Peyer's patch (tissue), 4 donors: ENCODE measurements at places on chromosomes 16 and 17. TPM values are rescaled to one million over a fixed set of nuclear protein-coding genes. Genes with fewer than 3 reads are reported as not detected.
A peak's percentile ranks its signal among the peaks of the same experiment; 100 is the strongest.

- H3K27me3 ChIP-seq: no peaks in the 10 kb centered on the region
- no peaks in the 10 kb centered on the region for H3K4me1 ChIP-seq
- no peak overlapping the region for H3K27ac ChIP-seq
- DNase-seq: peak; percentile 89
Observed at GRCh38 chr16:546909-547770, 13.1 kb upstream of the PRR35 start.

GRCh38 chr17:7884581-7885366 is 3.8 kb upstream of the CHD3 start:
- peak overlapping the region; percentile 76 for H3K4me3 ChIP-seq
- H3K27ac ChIP-seq: peak overlapping the region; percentile 91
- H3K36me3 ChIP-seq: no peaks in the 10 kb centered on the region
- no peaks in the 10 kb centered on the region for H3K4me1 ChIP-seq
- H3K27me3 ChIP-seq: no peaks in the 10 kb centered on the region

- H3K4me1 ChIP-seq: no peaks in the 10 kb centered on the region
- H3K27me3 ChIP-seq: no peaks in the 10 kb centered on the region
- no peak for DNase-seq
- no peaks in the 10 kb centered on the region for H3K36me3 ChIP-seq
- no peak overlapping the region for H3K4me3 ChIP-seq
Observed at GRCh38 chr16:64434526-64435069, 687.3 kb downstream of the CDH11 start.

GRCh38 chr17:69714669-69715068 is 300.2 kb downstream of the MAP2K6 start:
- H3K27me3 ChIP-seq: no peaks in the 10 kb centered on the region
- H3K4me3 ChIP-seq: no peak overlapping the region
- DNase-seq: no peak
- no peaks in the 10 kb centered on the region for H3K4me1 ChIP-seq
- H3K27ac ChIP-seq: no peak overlapping the region
- no peaks in the 10 kb centered on the region for H3K36me3 ChIP-seq

GRCh38 chr17:49513044-49513395 is 17.9 kb downstream of the NGFR start:
- no peak overlapping the region for H3K27ac ChIP-seq
- peaks cover 23% of the 10 kb centered on the region for H3K4me1 ChIP-seq
- DNase-seq: no peak

DNA sequence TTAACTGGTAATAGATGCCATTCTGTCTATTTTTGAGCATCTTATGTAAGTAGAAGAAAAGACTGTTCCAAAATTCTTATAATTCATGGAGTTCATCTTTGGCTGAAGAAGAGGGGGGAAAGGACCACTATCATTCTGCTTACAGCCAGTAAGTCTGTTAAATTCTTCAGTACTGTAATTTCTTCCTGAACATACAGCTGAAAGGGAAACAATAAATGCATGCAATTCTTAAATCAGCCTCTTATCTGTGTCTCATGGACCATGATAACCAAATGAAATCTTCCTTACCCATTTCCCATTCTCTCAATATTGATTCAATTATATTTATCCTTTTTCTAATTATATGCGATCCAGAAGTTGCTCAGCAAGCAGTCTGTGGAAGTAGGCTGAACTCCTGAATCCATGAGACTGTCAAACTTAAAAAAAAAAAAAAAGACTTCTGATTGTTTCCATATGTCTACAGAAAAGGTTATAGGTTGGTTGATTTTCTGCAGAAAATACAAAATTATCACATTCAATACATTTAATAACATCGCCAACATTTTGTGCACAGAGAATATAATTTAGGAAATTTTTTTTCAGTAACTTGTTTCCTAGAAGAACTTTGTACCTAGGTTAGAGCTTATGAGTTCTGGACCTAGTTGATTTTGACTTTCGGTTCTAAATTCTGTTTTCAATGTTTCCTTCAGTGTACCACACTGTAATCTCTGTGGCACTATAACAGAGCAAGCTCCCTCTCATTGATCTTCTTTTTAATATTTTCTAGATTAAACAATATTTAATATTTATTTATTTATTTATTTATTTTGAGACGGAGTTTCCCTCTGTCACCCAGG is 1.2 kb upstream of the ABCA9 start:
- no peak overlapping the region for H3K4me3 ChIP-seq
- H3K27me3 ChIP-seq: no peaks in the 10 kb centered on the region
- no peak for DNase-seq
- no peaks in the 10 kb centered on the region for H3K4me1 ChIP-seq
- no peaks in the 10 kb centered on the region for H3K36me3 ChIP-seq

GRCh38 chr17:37642681-37643080 is 565 bp downstream of the DDX52 start:
- H3K36me3 ChIP-seq: no peaks in the 10 kb centered on the region
- H3K4me1 ChIP-seq: peaks cover 8% of the 10 kb centered on the region
- DNase-seq: no peak
- H3K27ac ChIP-seq: peak overlapping the region; percentile 80
- no peaks in the 10 kb centered on the region for H3K27me3 ChIP-seq

GRCh38 chr16:11050944-11051343 is 106.6 kb downstream of the CLEC16A start:
- H3K4me3 ChIP-seq: no peak overlapping the region
- no peaks in the 10 kb centered on the region for H3K4me1 ChIP-seq
- no peaks in the 10 kb centered on the region for H3K27me3 ChIP-seq

GRCh38 chr17:60888812-60889709 is 211.4 kb downstream of the BCAS3 start:
- H3K27me3 ChIP-seq: no peaks in the 10 kb centered on the region
- no peak for DNase-seq
- H3K4me3 ChIP-seq: no peak overlapping the region
- no peaks in the 10 kb centered on the region for H3K36me3 ChIP-seq

- H3K36me3 ChIP-seq: no peaks in the 10 kb centered on the region
- H3K4me3 ChIP-seq: no peak overlapping the region
- H3K27ac ChIP-seq: no peak overlapping the region
- DNase-seq: no peak
Observed at GRCh38 chr16:79839466-79840341, 239.2 kb upstream of the MAF start.

- no peaks in the 10 kb centered on the region for H3K36me3 ChIP-seq
- no peak overlapping the region for H3K4me3 ChIP-seq
- no peaks in the 10 kb centered on the region for H3K27me3 ChIP-seq
- no peak for DNase-seq
- no peak overlapping the region for H3K27ac ChIP-seq
- no peaks in the 10 kb centered on the region for H3K4me1 ChIP-seq
Observed at GRCh38 chr16:83538707-83539106, 269.1 kb upstream of the HSBP1 start.

DNA sequence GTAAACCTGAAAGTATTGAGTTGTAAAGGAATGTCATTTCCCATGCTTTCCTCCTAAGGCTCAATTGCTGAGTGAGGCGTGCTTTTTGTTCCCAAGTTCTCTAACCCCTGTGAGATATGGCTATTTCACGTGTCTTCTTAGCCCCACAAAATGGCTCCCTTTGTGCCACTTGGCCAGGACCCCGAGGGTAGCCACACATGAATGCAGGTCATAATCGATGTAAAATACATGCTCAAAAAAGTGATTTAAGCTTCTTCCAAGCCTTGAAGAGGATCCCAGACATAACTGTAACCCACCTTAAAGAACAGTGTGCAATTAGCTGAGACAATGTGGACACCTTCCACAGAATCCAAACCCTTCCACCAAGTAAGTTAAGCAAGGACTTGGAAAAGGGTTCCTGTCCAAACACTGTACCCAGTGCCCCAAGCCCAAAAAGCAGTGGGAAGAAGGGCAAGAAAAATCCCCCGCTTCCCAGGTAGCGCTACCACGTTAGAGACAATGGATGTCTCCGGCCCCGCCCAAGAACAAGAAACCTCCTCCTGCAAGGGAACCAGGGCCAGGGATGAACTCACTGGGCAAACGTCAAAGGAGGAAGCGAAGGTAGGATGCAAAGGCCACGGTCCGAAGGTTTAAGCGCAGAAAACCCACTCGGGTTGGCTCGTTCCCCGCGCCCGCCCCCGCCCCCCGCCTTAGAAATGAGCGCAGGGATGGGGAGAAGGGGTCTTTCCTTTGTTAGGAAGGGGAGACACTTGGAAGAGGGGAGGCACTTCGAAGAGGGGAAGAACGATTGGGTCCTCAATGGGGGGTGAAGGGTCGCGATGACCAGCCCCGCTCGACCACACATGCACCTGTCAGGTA is 1.2 kb downstream of the JPT1 start:
- H3K36me3 ChIP-seq: no peaks in the 10 kb centered on the region
- H3K27me3 ChIP-seq: no peaks in the 10 kb centered on the region
- DNase-seq: peak; percentile 39

- H3K27ac ChIP-seq: peak within 1 kb of the TSS; percentile 85
- H3K4me3 ChIP-seq: peak within 1 kb of the TSS; percentile 77
- no peaks in the 10 kb centered on the region for H3K4me1 ChIP-seq
- H3K36me3 ChIP-seq: no peaks in the 10 kb centered on the region
Observed at GRCh38 chr17:16491703-16492612, at the start of gene LRRC75A. TSS of gene LRRC75A (minus strand) at chr17:16492193. CDS start at chr17:16491990, 203 bp downstream.

GRCh38 chr17:16987830-16988601 is 16.1 kb upstream of the TNFRSF13B start:
- H3K4me3 ChIP-seq: peak overlapping the region; percentile 15
- DNase-seq: peak; percentile 94
- peaks cover 28% of the 10 kb centered on the region for H3K4me1 ChIP-seq
- no peaks in the 10 kb centered on the region for H3K36me3 ChIP-seq

GRCh38 chr16:56709443-56710040 is 20.4 kb upstream of the NUP93 start:
- H3K27me3 ChIP-seq: no peaks in the 10 kb centered on the region
- H3K4me3 ChIP-seq: no peak overlapping the region
- no peak overlapping the region for H3K27ac ChIP-seq
- no peaks in the 10 kb centered on the region for H3K36me3 ChIP-seq
- H3K4me1 ChIP-seq: no peaks in the 10 kb centered on the region

DNA sequence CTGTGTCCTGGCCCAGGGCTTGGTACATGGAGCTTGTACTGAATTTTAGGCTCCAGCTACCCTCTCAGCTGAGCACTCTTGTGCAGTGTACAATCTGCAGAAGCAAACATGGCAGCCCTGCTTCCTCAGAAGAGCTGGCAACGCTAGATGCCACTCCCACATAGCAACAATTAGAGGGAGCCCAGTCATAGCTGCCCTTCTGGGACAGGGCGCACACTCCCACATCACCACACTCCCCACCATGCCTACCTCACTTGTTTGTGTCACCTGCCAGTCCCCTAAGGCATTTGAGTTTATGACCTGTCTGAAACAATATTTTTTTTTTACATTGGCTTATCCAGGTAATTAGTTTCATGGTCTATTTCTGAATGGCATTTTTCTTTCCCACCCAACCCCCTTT is 72.3 kb downstream of the C17orf67 start:
- no peak overlapping the region for H3K4me3 ChIP-seq
- no peaks in the 10 kb centered on the region for H3K27me3 ChIP-seq
- no peak overlapping the region for H3K27ac ChIP-seq
- H3K4me1 ChIP-seq: no peaks in the 10 kb centered on the region

- no peak overlapping the region for H3K27ac ChIP-seq
- H3K27me3 ChIP-seq: no peaks in the 10 kb centered on the region
- H3K4me3 ChIP-seq: no peak overlapping the region
- H3K36me3 ChIP-seq: no peaks in the 10 kb centered on the region
- no peak for DNase-seq
Observed at GRCh38 chr17:10021272-10021984, 116.4 kb upstream of the RCVRN start.

DNA sequence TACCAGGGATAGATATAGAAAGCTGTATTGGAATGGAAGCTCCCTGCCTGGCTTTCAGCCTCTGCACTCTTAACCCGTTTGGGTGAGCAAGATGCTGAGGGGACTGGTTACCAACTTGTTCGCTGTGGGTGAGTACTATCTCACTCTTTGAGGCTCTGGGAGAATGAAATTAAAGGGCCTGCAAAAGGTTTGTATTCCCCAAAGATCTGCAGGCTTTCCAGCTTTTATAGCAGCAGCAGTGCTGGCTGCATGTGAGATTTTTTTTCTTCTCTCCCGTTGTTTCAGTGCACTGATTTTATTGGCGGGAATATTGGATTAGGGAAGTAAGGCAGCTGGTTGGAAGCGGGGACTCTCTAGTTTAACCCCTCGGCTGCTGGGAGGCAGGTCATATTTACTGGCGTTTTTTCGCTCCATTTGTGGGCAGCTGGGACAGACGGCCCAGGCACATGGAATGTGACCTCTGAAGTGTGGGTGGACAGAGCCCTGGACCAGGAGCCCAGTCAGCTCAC is 30.9 kb downstream of the C17orf75 start:
- no peak overlapping the region for H3K4me3 ChIP-seq
- H3K4me1 ChIP-seq: no peaks in the 10 kb centered on the region
- no peaks in the 10 kb centered on the region for H3K27me3 ChIP-seq
- no peaks in the 10 kb centered on the region for H3K36me3 ChIP-seq
- no peak for DNase-seq

GRCh38 chr16:1438229-1439057 is 5.9 kb downstream of the CCDC154 start:
- H3K27ac ChIP-seq: no peak overlapping the region
- H3K36me3 ChIP-seq: no peaks in the 10 kb centered on the region
- H3K4me3 ChIP-seq: no peak overlapping the region
- no peaks in the 10 kb centered on the region for H3K4me1 ChIP-seq
- DNase-seq: no peak

GRCh38 chr17:752620-753219 is 656 bp upstream of the GEMIN4 start:
- peak overlapping the region; percentile 96 for H3K4me3 ChIP-seq
- DNase-seq: peak; percentile 36

- no peaks in the 10 kb centered on the region for H3K27me3 ChIP-seq
Observed at GRCh38 chr16:83021045-83021444, 394.3 kb downstream of the CDH13 start.

The KRT222 gene
- total RNA-seq: 1.6 TPM

The EEF2K gene
- total RNA-seq: 26.9 TPM

The MT3 gene
- total RNA-seq: not detected

The RAB26 gene
- 25.5 TPM for total RNA-seq

The RNF112 gene
- 47.0 TPM for total RNA-seq

The ACAP1 gene
- 696 TPM for total RNA-seq

The TBC1D3B gene
- total RNA-seq: 3.4 TPM
